T47D (cell line): ENCODE measurements at places on chromosomes 3 and 15.

- no peak for DNase-seq
These were observed 28.6 kb downstream of the IQSEC1 start for GRCh38 chr3:13044496-13045240.

GRCh38 chr3:10707400-10708215 lies 108.4 kb upstream of the SLC6A11 start:
- no peak for DNase-seq

- no peak for DNase-seq
These were observed 257.2 kb upstream of the NECTIN3 start for GRCh38 chr3:110814170-110815007.

DNA sequence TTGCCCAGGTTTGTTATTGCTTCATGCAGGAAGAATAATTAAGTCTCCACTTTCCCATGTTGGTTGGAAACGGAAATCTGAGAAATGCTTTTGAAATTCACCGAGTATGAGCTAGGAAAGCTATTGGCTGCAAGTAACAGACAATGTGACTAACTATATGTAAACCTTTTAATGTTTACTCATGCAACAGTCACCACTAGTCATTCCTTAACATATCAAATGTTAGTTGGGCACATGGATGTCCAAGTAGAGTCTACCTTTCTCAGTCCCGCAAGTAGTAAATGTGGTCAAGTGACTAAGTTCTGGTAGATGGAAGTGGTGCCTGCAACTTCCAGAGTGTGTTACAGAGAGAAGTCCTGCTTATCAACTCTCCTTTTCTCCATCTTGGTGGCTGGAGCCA lies 52.5 kb downstream of the KLF15 start:
- DNase-seq, result no peak

- DNase-seq, result no peak
These were observed 341.7 kb downstream of the CLSTN2 start for GRCh38 chr3:140276703-140277102.

DNA sequence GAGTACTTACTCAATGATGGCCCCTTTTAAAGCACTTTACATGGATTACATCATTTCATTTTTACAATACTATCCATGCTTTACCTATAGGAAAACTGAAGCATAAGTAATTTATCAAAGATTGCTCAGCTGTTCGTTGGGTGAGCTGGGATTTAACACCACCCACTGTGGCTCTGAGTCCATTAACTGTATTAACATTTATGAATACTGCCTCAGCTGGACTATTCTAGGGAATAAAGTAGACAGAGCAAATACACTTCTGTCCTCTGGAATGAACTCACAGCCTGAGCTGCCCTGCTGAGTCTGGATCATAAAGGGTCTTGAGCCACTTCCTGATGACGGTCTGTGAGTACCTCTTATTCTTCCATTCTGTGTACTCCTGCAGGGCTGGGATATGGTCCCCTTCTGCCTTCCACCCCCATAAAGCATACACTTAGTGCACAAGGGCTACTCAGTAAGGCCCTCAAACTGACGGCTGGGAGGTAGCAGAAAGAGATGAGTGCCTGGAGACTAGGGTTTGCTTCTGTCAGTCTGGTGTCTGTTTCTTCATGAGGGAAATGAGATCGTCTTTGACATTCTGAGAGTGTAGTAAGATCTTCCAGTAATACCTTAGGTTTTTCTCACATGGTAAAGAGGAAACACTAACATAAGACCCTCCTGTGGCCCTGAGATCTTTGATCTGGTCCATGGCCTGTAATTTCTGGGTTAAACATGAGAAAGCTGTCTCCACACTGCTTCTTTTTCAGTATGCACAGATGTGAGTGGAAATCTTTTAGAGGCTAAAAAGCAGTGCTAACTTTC lies 12.6 kb upstream of the ST6GAL1 start:
- DNase-seq, result no peak

DNA sequence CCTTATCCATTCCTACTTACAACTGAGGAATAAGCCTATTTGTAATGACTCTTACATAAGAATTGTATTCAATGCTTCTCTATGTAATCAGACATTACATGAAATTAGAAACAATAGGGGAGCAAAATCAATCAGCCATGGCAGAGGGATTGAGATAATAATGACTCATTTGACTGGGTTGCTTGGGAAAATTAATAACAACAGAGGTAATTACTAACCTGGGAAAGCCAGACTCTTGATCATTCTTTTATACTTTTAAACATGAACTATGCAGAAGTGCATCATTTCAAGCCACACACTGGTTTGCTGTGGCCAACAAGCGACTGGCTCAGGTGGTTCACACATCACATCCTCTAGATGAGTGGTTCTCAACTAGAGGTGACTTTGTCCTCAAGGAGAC lies 126.3 kb upstream of the CRBN start:
- DNase-seq, result no peak

DNA sequence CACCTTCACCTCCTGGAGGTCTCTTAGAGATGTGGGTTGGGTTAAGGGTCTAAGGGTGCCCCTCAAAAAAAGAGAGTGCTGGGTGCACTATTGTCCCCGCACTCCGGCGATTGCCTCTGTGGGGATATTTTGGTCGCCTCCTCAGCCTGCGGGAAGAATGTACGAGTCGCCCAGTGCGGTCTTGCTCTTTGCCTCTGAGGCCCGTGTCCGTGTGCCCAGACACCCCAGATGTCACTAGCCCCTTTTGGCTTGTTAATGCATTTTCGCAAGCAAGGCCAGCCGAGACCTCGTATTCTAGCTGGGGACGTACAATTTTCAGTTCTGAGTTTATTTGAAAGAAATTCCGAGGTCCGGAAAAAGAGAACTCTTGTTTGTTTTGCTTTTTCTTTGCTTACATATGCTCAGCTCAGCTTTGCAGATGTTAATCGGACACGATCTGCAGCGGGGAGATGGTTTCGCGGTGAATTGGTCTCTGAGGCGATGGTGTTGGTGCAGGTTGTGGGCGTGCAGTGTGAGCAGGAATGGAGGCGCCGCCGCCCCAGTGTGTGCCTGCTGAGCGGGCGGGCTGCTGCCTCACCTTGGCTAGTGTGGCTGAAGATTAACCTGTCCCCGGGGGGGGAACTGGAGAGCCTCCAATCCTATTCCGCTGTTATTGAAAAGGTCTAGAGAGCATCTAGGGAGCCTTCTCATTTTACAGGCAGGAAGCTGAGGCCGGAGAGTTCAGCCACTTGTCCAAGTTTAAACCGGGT lies 1.4 kb downstream of the ST6GAL1 start:
- DNase-seq, result no peak

DNA sequence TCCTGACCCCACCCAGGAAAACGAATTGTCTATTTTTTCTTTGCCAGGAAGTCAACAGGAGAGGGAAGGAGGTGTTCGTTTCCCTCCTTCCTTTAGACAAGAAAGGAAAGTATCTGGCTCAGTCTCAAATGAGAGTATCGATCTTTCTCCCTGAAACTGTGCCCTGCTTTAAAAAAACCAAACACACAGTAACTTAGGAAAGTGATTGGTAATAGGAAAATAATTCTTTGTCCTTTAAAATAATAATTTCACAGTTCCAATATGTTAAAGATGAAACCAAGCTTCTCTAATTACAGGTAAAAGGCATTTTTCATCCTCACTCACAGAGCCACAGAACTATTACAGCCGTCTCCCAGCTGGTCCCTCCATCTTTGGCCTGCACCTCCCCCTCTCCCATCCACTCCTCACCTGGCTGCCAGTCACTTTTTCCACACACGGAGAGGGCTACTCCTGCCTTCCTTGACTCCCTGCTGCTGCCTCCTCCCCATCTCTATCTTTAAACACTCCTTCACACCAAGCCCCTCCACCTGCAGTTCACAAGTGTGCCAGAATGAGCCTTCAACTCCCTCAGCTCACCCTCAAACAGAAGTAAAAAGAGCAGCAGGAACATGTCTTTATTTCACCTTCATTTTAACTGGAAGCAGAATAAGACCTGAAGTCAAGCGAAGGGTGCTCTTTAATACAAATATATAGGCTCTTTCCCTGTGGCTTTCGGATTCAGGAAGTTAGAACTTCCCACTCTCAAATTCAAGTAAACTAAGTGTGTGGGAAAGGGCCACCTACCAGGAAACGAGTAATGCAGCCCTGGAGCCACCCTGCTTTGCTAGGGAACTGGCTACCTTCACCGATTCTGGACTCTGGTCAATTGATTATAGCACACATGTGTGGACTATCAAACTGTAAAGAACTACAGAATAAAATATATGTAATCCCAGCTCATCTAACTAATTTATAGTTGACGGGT lies 116.4 kb downstream of the SENP2 start:
- DNase-seq, result no peak

- peak; percentile 18 for DNase-seq
These were observed 136.5 kb upstream of the MLF1 start for GRCh38 chr3:158434412-158435038.

DNA sequence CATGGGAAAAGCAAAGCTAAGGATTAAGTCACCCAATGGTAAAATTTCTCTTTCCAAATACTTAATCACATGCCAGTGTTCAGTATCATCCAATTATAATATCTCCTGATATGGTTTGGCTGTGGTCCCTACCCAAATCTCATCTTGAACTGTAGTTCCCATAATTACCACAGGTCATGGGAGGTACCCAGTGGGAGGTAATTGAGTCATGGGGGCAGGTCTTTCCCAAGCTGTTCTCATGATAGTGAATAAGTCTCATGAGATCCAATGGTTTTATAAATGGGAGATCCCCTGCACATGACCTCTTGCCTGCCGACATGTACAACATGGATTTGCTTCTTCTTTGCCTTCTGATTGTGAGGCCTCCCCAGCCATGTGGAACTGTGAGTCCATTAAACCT lies 26.1 kb upstream of the NMB start:
- no peak for DNase-seq

GRCh38 chr3:134802428-134803050 lies 7.5 kb downstream of the EPHB1 start:
- DNase-seq, result no peak

DNA sequence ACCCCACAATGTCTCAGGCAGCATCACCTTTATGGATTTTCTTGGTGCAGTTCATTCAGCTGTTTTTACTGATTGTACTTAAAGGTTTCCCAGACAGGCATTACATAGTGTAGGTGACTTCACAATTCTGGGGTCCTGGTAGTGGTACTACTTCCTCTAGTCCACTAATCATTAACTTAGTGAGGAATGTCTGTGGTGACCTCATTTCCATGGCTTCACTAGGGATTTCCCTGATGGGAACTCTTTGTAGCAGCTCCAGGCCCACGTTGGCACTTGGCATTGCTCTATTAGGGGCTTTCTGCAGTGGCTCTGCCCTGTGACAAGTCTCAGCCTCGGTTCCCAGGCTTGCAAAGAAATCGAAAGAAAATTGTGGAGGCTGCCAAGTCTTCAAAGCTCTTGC lies 48.1 kb upstream of the NPAP1 start:
- DNase-seq, result no peak

DNA sequence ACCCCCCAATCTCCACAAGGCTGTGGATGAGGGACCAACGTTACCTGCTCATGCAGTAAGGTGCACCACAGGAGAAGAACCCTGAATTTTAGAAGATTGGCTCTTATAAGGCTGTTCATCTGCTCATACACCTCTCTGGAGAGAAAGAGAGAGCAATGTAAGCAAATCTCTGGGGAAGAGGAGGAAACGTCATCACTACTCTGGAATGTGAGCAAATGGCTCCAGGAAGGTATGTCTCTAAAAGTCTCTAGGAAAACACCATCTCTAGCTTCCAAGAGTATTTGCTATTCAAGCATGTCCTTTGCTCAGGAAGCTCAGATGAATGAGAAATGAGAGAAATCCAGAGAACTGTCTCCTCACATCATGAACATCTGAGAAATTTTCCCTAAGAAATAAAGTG lies 235.4 kb downstream of the TBL1XR1 start:
- DNase-seq, result no peak

DNA sequence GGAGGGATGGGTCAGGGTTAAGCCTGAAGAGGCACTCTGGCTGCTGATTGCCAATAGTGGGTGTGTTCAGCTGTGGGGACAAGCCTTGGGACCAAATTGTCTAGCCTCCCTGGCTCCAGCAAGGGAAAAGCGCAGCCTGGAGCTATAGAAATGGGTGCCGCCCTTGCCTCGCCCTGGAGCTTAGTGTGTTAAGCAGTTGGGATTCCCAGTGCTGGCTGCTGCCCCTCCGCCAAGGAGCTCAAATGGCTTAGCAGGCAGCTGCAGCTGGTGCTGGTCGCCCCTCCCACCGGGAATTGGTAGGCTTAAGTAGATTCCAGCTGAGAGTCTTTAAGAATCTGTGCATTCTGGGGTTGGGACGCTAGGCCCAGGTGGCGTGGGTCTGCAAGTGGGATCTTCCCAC lies 662.9 kb upstream of the TBL1XR1 start:
- no peak for DNase-seq

DNA sequence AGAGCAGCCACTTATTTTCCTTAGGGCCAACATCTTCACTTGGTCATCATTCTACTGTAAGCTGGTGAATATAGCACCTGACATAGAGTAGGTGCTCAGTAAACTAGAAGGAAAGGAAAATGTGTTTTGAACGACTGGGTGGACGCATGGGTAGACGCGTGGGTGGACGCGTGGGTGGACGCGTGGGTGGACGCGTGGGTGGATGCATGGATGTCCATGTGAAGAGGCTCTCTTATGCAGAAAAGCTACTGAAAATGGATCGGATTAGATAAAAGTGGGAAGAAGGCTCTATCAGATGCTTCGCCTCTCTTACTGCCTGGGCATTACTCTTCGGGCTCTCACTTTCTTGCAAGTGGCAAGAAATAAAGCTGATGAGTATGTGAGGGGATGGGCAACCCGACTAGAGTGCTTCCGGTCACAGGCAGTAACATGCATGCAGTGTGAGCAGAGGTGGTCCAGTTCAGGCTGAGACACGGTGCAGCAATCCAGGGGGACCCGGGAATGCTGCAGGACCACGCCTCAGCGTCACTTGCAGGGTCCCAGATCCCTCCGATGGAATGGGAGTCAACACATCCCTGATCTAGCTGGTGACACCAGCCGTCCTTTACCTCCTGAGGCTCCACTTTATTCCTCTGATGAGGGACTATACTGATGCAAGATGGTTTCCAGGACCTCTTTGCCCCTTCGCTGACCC lies 138.0 kb upstream of the MEF2A start:
- no peak for DNase-seq

GRCh38 chr3:13013566-13013965 lies 59.7 kb downstream of the IQSEC1 start:
- DNase-seq, result no peak

DNA sequence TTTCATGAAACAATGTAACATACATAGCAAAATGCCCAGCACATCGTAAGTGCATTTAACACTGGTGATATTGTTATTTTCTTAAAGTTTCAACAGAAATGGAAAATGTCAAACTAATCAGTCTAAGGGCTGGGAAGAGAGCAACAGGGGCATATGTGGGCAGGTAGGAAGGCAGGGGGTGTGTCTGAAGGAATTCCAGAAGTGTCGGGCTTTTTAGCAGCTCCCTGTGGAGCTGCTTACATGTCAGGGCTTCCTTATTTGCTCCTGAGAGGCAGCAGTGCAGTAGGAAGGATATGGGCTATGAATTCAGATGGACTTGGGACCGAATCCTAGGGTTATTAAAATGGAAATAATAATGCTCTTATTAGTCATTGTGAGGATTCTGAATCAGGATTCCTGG lies 311.6 kb downstream of the CLSTN2 start:
- DNase-seq, result no peak

DNA sequence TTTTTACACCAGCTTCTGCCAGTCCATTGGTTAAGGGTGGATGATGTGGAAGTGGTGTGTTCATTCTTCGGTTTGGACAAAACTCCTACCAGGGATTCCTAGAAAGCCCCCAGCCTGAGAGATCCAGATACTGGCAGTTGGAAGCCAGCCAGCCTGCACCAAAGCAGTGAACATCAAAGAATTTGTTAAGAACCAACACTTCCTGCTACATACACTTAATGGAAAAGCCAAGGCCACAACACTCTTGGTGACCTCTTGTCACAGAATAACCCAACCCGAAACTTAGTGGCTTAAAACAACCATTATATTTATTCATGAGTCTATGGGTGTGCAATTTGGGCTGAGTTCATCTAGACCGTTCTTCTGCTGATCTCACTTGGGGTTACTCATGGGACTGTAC lies 42.9 kb upstream of the ADAMTS9 start:
- no peak for DNase-seq
